ENCODE measurements at places on chromosomes 7 and 10.
A peak's percentile ranks its signal among the peaks of the same experiment; 100 is the strongest.

GRCh38 chr7:98997846-98998245 lies 119.5 kb downstream of the TRRAP start:
- no peak for DNase-seq

DNA sequence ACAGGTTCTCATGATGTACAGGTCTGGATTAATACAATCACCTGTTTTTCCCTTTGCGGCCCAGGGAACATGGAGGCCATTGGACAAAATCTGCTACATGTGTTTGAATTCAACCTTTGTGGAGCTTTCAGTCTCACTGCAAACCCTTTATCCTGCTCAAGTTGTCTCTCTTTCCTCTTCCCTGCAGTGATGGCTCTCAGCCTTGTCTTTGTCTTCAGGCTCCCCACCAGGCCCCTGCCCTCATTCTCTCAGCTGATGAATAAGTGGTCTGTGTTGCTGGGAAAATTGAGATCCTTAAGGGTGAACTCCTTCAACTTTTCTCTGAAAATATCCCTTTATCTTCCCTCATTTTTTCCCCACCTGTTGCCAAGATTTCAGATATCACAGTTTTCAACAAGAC lies 791.2 kb downstream of the GRID1 start:
- DNase-seq = no peak

GRCh38 chr10:102801978-102802377 lies 35.2 kb downstream of the CYP17A1 start:
- no peak for DNase-seq

- no peak for DNase-seq
Measured at GRCh38 chr7:48168159-48168558, 3.1 kb upstream of the ABCA13 start.

DNA sequence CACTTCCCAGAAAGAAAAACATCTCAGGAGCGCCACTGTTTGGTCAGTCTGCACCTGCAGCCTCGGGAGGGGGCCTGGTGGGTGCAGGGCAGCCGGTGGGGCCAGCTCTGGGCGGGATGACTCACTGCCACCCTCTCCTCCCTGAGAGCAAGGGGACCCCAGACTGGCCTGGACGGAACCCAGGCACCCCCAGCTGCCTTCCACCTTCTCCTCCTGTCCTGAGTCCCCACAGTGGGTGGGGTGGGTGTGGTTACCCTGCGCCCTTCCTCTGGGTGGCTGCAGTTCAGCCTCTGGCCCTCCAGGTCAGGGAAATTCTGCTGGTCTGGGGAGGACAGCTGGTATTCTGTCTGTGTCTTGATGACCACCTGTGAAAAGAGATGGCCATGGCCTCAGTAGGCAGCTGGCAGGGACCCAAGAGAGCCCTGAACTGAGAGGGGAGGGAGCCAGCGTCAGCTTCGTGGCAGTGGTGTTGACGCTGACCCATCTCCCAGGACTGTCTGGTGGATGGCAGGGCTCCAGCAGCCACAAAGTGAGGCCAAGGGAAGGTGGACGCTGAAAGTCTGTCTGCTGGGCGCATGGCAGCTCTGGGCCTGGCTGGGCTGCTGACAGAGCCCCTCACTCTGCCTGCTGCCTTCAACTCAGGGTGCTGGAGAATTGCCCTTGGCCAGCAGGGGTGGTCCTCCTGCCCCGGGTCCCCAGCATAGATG lies 8.9 kb downstream of the CALY start:
- DNase-seq = no peak

GRCh38 chr10:43055991-43056567 lies 20.8 kb upstream of the RET start:
- DNase-seq = no peak

DNA sequence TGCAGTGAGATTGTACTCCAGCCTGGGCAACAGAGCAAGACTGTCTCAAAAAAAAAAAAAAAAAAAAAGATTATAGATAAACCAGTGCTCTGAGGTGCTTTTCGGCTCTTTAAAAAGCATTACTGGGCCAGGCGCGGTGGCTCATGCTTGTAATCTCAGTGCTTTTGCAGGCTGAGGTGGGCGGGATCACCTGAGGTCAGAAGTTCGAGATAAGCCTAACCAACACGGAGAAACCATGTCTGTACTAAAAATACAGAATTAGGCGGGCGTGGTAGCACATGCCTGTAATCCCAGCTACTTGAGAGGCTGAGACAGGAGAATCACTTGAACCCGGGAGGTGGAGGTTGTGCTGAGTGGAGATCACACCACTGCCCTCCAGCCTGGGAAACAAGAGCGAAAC lies 6.6 kb upstream of the HNRNPF start:
- DNase-seq = no peak

DNA sequence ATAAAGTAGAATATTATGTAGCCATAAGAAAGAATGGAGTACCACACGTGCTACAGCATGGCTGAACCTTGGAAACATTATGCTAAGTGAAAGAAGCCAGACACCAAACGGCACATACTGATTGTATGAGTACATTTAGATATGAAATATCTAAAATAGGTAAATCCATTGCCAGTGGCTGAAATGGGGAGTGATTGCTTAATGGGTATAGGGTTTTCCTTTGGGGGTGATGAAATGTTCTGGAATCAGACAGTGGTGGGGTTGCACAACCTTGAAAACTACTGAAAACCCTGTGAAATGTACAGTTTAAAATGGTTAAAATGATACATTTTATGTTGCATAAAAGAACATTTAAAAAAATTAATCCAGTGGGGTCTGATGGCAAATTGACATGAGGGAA lies 667.9 kb downstream of the AUTS2 start:
- DNase-seq = no peak

- DNase-seq = no peak
Measured at GRCh38 chr7:114432703-114433102, 18.1 kb downstream of the FOXP2 start.

DNA sequence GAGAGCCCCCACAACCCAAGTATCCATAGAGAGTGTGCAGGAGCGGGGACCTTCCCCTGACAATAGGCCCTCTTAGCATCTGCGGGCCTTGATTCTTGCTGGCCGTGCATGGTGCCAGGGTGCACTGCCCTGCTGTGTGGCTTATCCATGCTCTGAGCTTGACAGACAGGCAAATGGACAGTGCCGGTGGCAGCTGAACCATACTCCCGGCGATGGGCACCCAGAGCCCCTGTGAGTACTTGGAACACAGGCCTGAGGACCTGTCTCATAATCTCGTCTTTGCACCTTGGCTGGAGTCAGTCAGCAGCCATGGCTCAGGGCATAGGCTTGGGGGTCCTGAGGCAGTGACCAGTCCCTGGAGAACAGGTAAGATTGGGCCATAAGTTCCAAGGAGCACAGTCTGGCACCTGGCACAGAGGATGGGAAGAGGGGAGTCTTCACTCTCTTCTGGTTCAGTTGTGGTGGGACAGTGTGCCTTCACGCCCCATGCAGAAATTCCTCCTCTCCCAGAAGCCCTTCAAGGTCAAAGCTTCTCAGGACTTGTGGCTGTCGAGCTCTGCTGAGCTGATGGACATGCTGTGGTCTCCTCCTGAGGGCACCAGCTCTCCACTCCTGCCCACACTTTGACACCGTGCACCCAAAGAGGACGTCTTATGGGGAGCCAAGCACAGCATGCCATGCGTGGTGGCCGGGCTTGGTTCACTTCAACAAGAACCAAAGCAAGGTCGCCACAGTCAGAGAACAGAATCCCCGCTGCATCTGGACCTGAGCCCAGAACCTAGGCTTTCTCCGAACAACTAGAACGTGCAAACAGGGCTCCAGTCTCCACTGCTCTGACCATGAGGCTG lies 59.4 kb upstream of the CAMK2B start:
- DNase-seq = no peak

DNA sequence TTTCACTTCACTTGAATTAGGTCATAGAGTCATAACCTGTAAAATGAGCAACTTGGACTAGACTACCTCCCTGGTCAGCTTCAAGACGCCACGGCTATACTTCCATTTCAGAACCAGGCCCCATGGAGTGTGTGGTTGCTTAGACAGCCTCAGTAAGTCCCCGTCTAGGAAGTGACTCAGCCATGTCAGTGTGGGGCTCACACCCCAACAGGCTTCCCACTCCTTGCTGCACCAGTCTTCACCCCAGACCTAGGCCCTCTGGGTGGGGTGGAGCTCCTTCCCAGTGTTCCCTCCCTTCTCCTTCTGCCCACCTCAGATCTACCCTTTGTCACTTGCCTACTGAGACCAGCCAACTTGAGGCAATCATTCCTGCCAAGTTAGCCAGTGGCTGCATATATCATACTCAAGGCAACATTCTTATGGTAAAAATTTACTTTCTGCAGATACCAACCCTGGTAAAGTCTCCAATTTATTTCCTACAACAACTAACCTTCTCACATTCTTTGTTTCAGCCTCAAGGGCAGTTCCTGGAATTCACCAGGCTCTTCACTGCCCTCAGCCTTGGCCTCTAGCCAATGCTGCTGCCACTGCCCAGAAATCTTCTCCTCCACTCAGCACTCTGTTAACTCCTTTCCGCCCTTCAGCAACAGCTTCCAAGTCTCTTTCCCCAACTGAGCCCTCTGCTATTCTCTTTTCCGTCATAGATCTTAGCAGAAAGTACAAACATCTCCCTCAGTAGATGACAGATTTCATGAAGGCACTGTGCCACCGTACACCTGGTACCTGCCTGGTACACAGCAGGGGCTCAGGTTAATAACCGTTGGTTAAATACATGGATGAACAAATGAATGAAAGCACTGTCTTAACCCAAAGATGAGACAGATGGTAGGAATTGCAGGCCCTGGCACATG lies 31.3 kb upstream of the ZNRF2 start:
- no peak for DNase-seq

- no peak for DNase-seq
Measured at GRCh38 chr10:44242091-44242490, 142.8 kb downstream of the CXCL12 start.

- no peak for DNase-seq
Measured at GRCh38 chr7:110974441-110974840, 116.5 kb upstream of the LRRN3 start.

- DNase-seq = no peak
Measured at GRCh38 chr7:146002431-146003078, 114.0 kb upstream of the CNTNAP2 start.

DNA sequence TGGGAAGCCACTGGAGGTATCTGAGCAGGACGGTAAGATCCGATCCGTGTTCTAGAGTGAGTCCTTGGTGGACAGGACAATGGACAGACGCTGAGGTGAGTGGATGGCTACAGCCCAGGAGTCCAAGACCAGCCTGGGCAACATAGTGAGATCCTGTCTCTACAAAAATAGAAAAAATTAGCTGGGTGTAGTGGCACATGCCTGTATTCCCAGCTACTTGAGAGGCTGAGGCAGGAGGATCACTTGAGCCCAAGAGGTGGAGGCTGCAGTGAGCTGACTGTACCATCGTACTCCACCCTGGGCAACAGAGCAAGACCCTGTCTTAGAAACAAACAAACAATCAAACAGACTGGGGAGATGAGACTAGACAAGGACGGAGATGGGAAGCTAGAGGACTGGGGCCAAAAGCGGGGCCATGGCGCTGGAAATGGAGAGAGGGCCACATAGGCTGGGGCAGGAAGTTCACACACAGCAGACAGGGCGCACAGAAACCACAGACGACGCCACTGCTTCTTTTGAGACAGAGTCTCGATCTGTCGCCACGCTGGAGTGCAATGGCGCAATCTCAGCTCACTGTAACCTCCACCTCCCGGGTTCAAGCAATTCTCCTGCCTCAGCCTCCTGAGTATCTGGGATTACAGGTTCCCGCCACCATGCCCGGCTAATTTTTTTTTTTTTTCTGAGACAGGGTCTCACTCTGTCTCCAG lies 24.7 kb downstream of the DAGLB start:
- peak; percentile 55 for DNase-seq

DNA sequence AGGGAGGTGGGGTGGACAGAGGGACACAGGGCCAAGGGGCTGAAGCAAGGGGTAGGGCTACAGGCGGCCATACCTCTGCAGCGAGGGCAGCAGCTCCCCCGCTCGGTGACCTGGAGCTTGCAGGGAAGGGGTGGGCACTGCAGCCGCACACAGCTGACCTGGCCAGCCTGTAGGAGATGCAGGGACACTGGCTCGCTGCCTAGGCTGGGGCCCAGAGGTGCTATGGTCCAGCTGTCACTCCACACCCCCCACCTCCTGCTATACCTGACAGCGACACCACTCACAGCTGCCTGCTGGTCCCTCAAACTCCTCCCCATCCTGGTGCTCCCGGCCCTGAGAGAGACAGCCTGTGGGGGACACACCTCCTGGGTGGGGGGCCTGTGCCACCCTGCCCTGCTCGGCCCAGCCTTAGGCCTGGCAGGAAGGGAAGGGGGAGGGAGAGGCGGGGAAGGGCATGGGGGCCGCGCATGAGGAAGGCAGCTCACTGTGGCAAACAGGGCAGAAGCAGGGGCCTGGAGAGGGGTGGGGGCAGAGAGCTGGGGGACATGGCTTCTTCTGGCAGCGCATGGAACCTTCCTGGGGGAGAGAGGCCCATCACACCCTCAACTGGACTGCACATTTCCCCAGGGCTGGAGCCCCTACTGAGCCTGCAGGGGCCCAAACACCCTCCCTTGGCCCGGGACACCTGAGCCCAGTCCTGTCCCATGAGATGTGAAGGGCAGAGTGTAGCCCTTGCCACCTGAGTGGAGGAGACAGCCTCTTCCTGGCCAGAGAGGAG lies 23.9 kb downstream of the ATP6V1F start:
- DNase-seq = no peak

- DNase-seq = no peak
Measured at GRCh38 chr10:62460393-62460792, 86.2 kb downstream of the ZNF365 start.

- no peak for DNase-seq
Measured at GRCh38 chr7:48933549-48934085, 9.3 kb downstream of the CDC14C start.

GRCh38 chr7:49639808-49640207 lies 133.6 kb upstream of the VWC2 start:
- DNase-seq = no peak

- DNase-seq = no peak
Measured at GRCh38 chr10:70679498-70679897, 7.2 kb downstream of the ADAMTS14 start.

GRCh38 chr10:28938745-28939144 lies 261.4 kb downstream of the BAMBI start:
- DNase-seq = no peak

DNA sequence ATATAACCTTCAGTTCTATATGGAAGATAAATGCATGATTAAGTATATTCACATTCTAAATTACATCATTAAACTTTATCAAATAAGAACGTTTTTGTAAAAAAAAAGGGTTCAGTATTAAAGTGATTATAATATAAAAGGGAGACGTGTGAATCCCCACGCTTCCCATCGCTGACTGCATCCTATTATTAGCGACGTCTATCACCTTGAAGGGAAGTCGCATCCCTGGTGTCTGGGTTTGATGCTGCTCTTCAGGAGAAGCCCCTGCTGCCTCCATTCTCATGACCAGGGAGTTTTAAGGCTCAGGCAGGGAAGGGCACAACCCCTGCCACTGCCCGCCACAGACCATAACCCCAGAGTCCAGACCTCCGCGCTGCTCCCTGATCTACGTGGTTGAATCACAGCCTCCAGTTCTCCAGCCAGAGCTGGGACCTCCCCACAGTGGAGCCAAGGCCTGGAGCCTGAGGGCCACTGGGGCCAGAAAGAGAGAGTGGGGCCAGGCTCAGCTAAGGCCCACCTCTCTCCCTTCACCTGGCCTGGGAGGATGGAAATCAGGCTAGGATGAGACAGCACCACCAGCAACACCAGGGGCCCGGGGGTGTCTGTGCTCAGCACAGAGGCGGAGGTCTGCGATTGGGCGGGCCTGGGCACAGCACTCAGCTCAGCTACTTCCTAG lies 130.6 kb downstream of the TCERG1L start:
- no peak for DNase-seq

All from CD4-positive, alpha-beta T cell treated with Interleukin-17A for 4 hours (primary cell).